ENCODE measurements at places on chromosomes 6 and 20.

DNA sequence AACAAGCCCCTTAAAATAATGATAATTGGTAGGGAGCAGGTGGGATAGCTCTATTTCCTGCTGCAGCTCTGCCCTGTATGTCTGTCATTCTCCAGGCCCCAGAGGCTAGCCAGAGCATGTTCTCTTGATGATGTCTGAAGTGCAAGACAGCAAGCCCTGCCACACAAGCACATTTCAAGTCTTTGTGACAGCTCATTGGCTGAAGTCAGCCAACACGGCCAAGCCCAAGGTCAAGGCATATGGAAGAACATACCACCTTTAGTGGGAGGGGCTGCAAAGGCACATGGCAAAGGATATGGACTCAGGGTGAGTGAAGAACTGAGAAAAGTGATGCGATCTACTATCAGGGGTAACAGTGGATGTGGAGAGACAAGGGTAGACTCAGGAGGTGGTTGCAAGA, 116.1 kb downstream of the PRND start:
- DNase-seq = no peak

- no peak for DNase-seq
Measured at GRCh38 chr20:14470977-14471661, 133.7 kb upstream of the FLRT3 start.

DNA sequence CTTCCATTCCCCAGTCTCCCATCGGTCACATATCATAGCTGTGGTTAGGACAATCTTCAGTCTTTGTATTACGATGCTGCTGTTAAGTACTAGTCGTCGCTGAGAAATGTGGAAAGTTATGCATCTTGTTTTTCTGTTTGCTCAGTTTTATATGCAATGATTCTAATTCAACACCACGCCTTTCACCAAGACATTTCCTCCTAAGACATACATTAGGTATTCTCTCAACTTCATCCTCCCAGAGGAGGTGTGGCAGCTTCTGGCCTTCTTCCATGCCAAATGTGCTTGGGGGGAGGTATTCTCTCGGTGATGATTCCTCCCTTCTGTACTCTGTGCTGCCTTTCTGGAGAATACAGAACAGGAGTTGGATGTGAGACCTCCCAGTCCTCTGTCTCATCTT, 66.1 kb downstream of the B4GALT5 start:
- peak; percentile 62 for DNase-seq

DNA sequence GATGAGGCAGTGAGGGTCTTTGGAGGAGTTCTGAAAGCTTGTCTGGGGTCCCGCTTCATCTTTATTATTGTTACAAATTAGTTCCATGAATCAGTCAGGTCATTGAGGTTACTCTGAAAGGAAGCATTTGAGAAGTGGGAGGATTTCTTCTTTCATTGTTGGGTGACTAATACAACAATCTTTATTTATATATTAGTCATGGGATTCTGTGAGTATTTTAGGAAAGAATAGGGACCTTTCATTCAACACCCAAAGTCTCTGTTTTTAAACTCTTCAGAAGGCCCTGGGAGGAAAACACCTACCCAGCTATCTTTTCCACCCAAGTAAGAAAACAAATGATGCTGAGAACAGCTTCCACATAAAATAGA, 98.3 kb downstream of the SOD2 start:
- DNase-seq = peak; percentile 87

DNA sequence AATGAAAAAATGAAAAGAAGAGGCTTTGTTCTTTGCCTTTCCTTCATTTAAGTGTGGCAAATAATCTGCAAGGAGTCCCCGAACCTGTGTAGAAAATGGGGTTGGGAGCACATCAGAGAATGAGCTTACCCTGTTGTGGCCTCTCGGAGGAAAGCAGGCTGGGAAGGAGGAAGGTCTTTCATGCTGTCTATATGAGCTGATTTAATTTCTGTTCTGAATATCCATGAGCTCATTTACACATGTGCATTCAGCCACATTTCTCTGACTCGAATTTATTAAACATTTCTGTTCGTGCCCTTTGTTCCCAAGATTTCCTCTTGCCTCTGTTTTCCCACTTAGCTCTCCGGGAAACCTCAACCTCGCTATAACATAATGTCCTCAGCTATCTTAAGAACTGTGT, 584.4 kb upstream of the CDH4 start:
- no peak for DNase-seq

DNA sequence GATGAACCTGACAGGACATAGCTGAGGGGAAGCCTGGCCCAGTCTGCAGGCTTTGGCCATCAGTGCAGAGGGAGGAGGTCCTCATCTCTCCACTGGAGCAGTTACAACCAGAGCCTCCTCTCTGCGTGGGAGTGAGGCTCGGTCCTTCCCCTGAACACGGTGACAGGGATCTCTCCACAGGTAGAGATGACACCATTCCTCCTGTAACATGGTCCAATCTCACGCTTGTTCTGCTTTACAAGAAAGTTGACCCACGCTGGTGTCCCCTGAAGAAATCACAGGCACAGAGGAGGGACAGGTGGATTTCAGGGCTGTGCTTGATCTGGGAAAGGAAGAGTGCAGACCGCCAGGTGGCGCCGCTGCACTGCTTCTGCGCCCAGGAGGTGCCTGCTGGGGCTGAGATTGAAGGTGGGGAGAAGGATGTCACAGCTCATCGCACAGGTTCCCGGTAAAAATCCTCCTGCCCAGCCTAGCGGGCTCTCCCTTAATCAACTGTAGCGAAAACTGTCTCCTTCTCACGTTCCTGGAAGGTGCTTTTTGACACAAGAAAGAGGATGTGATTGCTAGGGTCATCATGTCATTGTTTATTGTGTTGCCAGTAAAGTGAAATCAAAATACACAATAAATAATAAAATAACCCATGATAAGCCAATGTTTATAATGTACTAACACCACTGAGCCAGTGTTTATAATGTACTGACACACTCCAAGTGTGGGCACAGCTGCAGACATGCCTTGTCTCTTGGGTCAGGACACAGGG, 20.4 kb downstream of the HLA-G start:
- DNase-seq = peak; percentile 40

- peak; percentile 87 for DNase-seq
Measured at GRCh38 chr6:113351173-113351834, 505.8 kb upstream of the MARCKS start.

- DNase-seq = no peak
Measured at GRCh38 chr20:34983089-34983820, 27.6 kb downstream of the MYH7B start.

GRCh38 chr6:129766959-129767728, 57.2 kb upstream of the ARHGAP18 start:
- peak; percentile 62 for DNase-seq

- no peak for DNase-seq
Measured at GRCh38 chr20:1942061-1942460, 46.9 kb downstream of the SIRPA start.

DNA sequence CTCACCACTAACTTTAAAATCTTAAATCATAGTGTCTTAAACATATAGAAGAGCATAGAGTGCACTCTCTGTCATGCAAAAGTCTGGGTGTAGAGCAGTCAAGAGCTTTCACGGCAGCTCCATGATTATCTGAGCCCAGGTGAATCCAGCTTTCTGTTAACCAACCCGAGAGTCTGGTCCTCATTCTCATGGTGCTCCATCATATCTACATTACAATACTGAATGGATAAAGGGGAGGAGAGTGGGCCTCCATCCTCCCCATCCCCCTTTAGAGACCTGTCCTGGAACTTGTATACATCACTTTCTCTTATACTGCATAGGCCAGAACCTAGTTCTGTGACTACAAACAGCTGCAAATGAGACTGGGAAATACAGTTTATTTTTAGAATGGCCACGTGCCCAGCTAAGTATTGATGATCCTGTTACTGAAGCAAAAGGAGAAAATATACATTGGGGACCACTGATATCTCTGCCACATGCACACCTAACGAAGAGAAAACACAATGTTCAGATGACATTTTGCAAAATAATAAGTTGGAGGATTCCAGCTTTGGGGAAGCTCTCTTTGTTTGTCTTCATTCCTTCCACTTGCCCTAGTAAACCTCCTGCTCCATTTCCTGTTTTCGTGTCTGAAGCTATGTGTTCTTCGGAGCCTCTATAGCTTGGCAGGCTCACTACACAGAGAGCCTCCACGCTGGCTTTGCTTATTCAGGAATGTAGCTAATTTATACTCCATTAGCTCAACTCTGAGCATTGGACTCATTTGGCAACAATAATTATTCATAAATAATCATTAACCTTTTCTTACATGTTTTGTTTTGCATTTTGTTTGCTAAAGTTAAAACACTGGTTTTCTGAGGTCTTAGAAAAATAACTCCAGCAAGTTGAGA, 110.1 kb downstream of the IYD start:
- DNase-seq = no peak

GRCh38 chr6:111551521-111552231, 54.0 kb downstream of the TRAF3IP2 start:
- no peak for DNase-seq

GRCh38 chr6:133590814-133591213, 298.1 kb upstream of the TCF21 start:
- DNase-seq = peak; percentile 38

Measured in fibroblast of skin of back (primary cell).